ENCODE measurements at places on chromosomes 2 and 18.
A peak's percentile ranks its signal among the peaks of the same experiment; 100 is the strongest.

DNA sequence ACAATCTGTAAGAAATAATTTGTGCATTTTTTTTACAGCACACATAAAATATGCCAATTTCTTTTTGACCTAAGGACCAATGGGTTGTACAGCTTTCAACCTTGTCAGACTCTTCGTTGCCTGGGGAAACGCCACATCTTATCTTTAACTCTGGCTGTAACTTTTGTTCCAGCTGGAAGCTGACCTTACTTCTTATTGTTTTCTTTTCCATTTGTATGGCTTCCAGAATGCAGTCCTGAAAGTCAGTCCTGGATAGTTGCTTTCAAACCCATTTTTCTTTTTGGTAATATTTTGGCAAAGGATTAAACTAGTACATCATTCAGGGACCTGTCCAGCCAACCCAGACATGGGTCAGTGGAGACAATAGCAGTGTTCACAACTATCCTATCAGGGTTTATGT, 686.5 kb upstream of the CDH2 start:
- no peak for DNase-seq

GRCh38 chr2:29317077-29317517, 201.9 kb downstream of the CLIP4 start:
- no peak for DNase-seq

DNA sequence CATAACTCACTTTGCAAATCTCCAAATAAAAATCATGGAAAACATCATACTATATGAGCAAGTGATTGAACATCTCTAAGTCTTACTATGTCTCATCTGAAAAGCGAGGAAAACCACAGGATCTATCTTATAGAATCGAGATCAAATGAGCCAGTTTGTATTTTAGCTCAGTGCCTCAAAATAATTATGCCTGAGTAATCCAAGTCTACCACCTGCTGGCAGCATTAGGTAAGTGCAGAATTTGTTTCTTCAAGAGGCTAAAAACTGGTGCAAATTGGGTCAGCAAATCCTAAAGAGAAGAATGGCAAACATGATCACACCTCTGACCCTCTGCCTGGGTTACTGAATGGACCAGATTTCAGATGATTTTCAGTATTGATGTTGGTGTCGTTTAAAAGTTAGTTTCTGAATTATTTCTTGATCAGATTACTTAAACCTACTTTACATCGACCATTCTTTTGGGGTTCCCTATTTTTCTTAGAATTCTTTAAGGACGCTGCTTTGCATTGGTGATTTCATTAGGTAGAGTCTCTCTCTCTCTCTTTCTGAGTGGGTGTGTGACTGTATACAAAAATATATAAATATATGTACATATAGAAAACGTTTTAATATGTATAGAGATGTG, 12.7 kb upstream of the FHOD3 start:
- no peak for DNase-seq

DNA sequence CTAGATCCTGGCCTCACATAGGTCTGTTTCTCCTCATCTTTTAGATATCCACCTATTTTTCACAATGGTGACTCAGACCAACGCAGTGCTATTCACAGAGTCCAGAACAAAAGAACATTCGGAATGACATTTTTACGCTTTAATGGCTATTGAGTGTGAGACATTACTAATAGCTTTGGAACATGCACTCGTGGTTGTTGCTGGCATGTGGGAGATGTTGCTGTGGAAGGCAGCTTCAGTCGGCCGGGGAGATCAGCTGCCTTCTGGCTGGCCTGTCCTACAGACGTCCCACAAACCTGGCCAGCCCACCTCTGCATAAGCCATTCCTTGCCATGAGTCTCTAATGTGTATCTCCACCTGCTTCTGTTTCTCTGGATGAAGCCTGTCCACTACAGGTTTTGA, 3.4 kb downstream of the MBP start:
- DNase-seq = no peak

GRCh38 chr18:48230467-48231113, 178.6 kb downstream of the ZBTB7C start:
- DNase-seq = peak; percentile 79

DNA sequence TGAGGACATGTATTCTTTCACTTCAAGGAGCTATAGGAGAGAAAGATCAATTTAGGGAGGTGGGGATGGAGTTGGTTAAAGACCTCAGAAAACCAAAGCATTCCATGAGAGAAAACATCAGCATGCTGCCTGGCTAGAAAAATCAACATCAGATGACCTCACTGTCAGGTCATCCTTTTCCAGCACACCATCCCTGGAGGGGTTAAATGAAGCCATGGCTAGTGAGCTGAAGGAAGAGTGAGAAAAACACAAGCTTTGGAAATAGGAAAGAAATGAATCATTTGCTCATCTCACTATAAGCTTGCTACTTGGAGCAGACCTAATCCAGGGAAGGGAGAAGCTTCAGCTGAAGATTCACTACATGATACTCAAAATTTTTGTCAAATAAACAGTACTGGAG, 109.5 kb upstream of the ITGB6 start:
- no peak for DNase-seq

GRCh38 chr2:128613351-128613750, 294.7 kb upstream of the HS6ST1 start:
- no peak for DNase-seq

- peak; percentile 73 for DNase-seq
Measured at GRCh38 chr18:63949068-63949737, at the start of gene HMSD. TSS of gene HMSD (plus strand) at chr18:63949301. CDS start at chr18:63953456, 4,155 bp downstream.

DNA sequence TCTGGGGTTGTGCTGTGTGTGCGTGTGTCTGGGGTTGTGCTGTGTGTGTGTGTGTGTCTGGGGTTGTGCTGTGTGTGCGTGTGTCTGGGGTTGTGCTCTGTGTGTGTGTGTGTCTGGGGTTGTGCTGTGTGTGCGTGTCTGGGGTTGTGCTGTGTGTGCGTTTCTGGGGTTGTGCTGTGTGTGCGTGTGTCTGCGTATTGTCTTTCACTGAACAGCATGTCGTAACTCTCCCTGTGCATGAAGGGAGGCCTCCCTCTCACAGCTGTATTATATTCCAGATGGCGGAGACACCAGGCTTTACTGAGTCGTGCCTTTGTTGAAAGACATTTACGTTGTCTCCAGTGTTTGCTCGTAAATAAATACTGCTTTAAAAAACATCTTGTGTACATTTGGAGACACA, 5.9 kb downstream of the ACKR3 start:
- DNase-seq = no peak

DNA sequence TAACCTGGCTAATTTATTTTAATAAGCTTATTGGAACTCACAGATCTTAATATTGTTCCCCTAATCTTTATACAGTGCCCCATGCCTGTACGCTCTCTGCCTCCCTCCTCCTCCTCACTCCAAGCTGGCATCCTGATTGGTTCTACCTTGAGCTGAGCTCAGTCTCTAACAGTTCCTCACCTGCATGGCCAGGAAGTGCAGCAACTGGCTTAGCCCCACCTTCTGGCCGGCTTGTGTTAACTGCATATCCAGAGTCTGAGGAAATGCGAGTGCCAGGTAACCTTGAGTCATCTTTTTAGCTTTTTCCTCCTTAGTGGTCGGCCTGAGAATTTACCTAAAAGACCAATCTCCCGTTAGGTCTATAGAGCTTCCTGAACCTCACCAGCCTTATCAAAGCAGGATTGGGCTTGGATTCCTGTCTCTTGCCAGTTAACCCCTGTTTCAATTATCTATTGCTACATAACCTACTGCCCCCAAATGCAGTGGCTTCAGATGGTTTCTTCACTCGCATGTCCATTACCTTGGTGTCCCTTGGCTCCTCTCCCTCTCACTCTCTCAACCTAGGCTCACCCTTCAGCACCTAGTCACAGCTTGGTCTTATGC, 89.5 kb upstream of the STK39 start:
- peak; percentile 76 for DNase-seq

- peak; percentile 9 for DNase-seq
Measured at GRCh38 chr2:78992451-78992806, 33.1 kb upstream of the REG3G start.

GRCh38 chr18:74950479-74950878, 258.5 kb downstream of the PTGR3 start:
- DNase-seq = no peak

GRCh38 chr2:167103028-167103756, 214.9 kb downstream of the XIRP2 start:
- no peak for DNase-seq

DNA sequence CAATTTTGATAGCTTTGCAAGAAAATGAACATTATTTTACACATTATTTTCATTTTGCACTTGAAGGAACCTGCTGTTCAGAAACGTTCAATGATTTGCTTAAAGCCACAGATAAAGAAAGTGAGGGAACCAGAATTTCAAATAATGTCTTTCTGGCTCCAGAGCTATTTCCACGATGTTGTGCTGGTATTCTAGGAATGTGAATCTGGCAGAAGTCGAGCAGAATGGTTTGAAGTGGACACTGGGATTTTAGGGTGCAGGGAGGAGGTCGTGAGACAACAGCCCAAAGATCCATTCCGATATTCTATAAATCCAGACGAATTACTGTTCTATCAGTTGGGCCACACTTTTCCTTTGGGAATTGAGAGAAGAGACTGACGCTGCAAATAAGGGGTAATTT, 2.2 kb downstream of the CCDC102B start:
- no peak for DNase-seq

DNA sequence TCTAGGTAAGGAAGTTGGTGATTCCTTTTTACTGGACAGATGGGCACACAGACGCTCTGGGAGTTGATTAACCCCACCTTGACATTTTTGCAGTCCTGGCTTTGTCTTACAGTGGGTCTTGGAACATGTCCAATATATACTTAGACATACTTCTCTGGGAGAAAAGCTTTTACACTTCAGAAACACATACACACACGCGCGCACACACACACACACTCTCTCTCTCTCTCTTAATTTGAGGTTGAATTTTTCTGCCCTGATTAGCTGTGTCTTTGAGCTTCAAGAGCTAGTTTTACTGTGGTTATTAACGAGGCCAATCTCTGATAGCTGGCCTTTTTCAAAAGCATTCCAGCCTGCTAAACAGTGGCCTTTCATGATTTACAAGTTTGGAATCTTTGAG, 215.0 kb downstream of the MYCN start:
- no peak for DNase-seq

DNA sequence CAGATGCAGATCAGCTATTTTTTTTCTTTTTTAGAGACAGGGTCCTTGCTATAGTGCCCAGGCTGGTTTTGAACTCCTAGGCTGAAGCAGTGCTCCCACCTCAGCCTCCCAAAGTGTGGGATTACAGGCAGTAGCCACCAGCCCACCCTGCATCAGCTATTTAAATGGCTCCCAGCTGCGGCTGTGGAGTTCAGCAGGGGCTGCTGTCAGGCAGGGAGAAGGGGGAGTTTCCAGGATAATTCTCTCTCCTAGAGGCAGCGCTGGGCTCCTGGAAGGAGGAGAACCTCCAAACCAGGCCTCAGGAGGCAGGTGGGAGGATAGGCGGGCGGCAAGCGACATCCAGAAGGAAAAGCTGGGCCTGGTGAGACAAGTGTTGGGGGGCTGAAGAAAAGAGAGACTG, 65.7 kb downstream of the ACTR2 start:
- no peak for DNase-seq

DNA sequence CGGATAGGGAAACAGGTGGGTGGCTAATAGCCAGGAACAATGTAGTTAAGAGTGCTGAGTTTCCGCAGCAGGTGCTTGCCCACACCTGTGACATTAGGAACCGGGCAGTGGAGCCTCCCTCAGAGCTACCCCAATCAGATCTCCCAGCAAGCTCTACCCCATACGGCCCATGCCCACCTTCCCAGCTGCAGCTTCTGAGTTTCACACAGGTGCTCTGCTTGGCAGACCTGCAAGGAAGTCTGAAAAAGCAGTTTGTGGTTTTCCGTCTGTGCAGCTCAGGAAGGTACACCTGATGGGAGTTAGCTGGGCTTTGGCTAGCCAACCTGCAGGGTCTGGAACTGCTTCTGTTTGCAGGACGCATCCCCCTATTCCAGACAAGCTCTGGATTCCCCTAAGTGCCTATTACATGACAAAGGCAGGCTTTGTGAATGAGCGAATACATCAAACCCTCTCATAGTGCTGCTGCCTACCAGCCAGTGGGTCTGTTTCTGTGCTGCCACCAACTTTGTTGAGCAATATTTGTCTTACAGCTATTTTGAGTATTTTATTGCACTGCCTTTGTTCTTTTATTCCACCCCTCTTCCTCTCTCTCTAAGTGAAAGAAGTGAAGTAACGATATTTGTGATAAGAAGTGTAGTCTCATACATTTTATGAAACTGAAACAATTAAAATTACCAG, 24.7 kb upstream of the CEP68 start:
- DNase-seq = peak; percentile 61

DNA sequence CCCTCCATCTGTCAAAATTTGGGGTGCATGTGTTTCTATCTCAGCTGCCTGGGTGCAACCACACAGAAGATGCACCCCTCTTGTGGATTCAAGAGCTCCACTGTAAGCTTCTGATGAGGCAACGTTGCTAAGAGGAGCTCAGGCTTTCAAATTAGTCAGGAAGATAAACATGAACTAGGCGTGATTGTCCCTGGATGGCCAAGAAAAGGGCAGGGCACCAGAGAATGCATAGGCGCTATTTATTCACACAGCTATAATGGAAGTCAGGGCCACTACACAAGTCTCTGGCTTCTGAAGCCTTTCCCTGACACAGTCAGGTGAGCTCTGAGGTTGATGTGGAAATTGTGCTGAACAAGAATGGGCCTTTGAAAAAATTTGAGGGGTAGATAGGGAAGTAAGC, 1466.0 kb upstream of the CELF4 start:
- no peak for DNase-seq

DNA sequence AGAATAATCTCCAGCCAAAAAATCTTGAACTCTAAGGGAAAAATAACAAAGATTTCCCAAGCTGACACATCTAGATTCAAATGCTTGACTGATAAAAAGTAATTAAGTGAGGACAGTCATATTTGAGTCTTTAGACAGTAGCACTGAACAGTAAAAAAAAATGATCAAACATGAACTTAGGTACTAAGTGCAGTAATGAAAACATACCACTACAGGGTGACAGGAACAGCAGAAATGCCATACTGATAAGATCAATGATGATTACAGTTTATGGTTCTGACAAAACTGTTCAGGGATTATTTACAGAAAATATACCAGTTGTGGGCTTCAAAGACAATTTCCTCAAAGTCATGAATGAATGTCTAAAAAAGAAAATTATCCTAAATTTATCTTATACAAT, 80.3 kb downstream of the OSBPL1A start:
- no peak for DNase-seq

DNA sequence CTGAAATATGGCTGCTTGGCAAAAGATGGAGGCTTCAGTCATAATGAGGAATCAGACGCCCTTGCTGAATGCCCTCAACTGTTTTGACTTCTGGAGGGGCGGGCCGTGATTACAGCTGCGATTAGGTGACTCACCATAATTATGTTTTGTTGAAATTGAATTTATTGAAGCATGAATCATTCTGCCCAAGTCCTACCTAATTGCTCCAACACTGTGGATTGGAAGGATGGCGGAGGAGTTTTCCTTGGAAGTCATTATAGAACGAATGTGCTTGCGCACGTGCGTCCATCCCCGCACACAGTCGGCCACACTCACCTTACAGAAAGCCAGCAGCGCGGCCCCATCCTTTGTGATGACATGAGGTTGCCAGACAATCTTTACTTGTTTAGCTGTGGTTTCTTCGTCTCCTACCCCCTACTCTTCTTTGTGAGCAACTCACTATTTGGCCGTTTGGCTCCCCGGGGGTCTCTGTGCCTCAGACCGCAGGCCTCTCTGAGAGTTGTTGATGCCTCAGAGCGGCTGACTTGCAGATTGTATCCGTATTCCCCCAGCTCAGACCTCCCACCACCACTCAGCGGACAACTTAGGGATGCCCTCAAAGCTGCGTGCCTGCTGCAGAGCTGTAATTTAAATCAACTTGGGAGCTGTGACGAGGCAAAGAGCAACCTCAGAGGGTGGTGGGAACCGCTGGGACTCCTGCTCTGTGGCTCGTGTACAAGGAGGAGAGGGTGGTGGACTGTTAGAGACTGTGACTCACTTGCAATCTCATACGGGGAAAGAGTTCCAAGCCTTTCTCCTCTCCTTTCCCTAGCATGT, 513.4 kb downstream of the TNS1 start:
- DNase-seq = no peak
